ENCODE measurements at places on chromosomes 2 and 18.

GRCh38 chr2:2767837-2768236 is 436.8 kb upstream of the MYT1L start:
- DNase-seq = no peak

DNA sequence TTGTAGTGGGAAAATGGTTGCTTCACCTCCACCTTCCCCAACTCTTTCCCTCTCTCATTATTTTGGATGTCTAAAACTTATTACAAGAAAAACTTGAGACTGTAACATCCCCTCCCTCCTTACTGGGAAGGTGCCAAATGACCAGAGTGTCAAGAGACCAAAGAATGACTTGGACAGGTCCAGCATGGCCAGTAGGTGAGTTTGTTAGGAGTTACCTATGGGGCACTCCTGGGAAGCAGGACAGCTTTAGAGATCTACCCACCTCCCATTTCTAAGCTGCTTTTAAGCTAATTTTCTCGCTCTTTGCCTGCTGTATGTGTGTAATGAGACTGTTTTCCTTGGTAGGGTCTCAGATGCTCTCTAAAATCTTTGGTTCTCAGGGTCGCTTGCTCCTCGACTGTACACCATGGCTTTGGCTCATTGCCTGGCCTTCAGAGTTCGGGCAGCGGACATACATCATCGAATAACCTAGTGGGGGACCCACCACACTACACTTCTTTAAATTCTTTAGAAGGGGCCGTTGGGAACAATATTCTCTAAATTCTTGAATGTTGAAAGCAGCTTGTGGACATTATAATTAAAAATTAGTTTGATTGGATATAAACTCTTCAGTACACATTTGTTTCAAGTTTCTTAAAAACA is 45.2 kb downstream of the SLC30A6 start:
- no peak for DNase-seq

DNA sequence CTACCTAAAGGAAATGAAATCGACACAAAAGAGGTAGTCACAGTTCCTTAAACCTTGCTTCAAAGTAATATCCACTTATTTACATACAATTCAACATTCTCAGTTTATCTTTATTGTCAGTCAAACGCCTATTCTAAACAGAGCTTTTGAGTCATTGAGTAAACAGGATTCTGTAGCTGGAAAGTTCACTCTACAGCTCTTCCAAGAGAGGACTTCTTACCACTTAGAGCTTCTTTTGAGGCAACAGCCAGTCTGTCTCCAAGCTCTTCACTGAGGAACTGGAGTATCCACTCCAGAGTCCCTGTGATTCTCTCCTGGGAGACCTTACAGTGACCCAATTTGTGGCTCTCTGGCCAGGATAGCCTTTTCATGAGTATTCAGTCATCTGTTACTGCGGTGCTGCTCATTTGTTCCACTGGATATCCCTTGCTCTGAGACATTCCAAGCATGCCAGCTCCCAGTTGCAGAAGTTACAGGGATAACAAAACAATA is 210.9 kb upstream of the OSR1 start:
- DNase-seq = no peak

DNA sequence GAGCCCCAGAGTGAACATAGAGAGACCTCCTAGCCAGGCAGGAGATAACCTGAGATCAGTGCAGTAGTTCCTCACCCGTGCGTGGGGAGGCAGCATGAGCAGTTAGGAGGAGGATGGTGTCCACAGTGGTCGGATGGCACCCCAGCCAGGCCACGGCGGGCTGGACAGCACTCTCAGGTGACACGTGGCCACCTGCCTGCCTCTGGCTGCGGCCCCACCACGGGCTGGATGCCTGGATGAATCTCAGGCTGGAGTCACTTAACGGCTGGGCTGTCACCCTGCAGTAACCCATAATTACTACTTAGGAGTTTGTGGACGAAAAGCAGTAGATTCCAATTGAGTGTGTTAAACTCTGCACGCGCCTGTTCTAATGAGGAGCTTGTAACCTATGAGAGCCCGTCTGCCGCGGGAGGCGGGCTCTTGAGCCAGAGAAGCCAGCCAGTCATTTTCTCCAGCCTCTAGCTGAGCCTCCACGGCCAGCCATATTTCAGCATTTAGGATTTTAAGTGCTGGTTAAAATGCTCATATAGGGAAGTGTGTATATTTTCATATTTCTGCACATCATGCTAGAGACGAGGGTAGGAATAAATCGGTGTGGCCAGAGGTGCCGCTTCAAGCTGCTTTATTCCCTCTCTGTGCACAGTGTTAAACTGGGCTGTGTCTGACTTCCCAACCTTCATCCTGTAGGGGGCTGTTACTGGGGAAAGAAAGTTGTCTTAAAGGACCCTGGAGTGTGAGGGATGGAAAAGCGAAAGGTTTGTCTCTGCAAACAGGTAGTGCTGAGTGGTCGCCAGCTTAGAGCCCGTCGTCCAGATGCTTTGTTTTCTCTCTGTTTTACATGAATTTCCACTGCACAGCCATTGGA is 144.0 kb downstream of the GLI2 start:
- no peak for DNase-seq

- DNase-seq = no peak
These were observed 49.1 kb upstream of the MYCN start for GRCh38 chr2:15890936-15891905.

DNA sequence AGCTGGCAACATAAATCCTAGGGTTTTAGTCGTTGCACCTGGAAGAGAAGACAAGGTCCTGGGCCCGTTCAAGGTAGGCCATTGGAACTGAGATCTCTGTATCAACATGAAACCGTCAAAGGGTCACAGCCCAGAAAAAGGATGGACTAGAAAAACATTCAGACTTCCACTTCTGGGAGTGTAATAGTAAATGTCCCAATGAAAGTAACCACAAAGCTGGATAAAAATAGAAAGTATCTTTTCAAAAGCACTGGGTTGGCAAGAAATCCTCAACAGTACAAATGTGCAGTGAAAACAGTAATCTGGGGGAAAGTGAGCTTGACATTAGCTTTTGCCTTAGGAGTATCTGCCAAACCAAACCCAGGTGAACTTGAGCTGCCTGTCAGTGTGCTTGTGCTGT is 12.9 kb downstream of the CGREF1 start:
- no peak for DNase-seq

DNA sequence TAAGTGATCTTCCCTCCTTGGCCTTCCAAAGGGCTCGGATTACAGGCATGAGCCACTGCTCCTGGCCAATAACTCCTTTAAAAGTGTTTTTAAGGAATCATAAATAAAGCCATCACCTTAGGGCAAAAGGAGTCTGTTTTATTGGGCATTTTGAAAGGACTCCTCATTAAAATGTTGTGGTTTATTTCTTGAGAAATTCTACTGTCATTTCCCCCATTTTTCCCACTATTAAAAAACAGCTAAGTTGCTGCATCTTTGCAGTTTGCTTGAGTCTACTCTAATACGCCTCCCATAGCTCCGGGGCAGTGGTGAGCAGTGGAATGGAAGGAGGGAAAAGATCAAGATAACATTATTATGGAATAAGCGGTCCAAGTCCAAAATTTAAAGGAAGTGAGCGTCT is 293.2 kb downstream of the PIEZO2 start:
- DNase-seq = no peak

DNA sequence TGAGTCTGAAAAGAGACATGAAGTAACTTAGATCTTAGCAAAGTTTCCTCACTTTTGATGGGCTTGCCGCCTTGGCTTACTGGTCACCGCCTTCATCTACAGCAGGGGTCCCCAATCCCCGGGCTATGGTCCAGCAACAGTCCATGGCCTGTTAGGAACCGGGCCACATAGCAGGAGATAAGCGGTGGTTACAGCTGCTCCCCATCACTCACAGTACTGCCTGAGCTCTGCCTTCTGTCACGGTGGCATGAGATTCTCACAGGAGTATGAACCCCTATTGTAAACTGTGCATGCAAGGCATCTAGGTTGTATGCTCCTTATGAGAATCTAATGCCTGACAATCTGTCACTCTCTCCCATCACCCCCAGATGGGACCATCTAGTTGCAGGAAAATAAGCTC is 72.9 kb downstream of the BIN1 start:
- DNase-seq = no peak

GRCh38 chr2:22326250-22326649 is 1058.7 kb upstream of the KLHL29 start:
- no peak for DNase-seq

- DNase-seq = no peak
These were observed 87.0 kb upstream of the MSH6 start for GRCh38 chr2:47695800-47696477.

DNA sequence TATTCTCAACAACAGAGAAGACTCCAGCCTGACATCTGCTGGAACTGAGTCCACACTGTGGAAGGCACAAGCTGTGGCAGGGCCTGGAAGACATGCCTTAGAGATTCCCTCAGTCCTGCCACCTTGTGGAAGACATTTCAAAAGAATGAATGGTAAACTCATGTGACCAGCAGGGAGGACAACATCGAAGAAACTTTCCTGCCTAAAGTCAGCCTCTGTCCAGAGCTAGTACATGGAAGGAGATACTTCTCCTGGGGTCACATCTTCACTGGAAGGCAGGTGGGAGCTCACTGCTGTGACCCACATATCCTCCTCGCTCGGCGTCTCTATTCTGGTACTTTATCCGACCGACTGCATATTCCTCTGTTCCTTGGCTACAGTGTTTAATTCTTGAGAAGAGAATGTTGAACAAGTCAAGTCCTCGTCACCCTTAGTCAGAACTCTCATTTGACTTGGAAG is 59.5 kb downstream of the PUM2 start:
- DNase-seq = peak; percentile 87

- no peak for DNase-seq
These were observed 178.8 kb upstream of the GLI2 start for GRCh38 chr2:120556911-120557310.

GRCh38 chr18:24878289-24878688 is 417.9 kb downstream of the HRH4 start:
- DNase-seq = peak; percentile 90

- DNase-seq = no peak
These were observed 372.8 kb downstream of the MTX2 start for GRCh38 chr2:176642074-176642473.

DNA sequence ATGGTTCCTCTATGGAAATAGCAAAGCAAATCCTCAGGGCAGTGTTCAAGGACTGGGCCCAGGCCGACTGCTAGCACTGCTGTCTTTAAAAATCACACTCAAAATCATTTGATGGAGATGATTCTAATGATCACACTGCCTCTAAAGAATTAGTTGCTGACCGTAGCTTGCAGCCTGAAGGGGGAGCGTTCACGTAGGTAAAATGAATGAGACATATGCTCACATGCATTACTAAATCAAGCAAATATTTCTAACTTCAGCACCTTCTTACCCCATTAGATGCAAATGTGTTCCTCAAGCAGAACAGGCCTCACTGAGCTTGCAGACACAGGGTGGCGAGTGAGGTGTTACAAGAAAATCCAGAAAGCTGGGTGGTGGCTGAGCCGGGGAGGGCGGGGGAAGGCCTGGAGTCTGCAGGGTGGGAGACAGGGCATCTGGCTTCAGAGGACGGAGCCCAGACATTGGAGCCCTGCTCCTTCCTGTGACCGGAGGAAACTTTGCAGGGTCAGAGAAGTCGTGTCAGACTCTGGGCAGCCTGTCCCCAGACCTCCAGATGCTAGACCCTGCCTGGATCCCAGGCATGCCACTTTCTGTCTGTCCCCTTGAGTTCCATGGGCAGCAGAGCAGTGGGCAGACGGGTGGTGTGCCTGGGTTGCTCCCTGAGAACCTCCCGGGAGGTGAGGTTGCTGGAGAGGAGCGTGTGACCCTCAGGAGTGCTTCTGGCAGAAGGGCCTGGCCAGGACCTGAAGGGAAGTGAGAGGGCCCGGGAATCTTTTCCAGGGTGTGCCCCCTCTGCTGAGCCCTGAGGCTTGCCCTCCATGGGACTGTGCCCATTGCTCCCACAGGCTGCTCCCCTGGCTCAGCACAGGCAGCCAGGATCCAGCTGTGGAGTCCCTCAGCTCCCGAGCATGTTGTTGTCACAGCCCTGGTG is 7.1 kb upstream of the NPPC start:
- DNase-seq = no peak

DNA sequence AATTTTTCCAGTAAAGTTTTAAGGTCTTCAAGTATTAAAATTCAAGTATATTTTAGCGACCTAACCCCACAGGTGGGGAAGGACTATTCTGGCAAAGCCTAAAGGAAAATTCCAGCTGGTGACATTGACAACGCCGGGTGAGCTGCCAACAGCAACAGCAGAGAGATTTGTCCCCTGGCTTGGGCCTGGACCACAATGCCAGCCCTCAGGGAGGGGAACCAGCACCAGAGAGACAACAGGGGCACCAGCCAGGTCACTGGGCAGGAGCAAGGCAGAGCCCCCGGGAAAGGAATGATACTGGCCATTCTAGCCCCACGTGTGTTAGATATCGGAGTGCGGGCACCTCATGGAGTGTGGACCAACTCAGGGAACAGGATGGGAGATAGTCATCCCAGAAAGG is 95.7 kb downstream of the ARMC9 start:
- no peak for DNase-seq

Data from pons (tissue), 1 donor.